ENCODE measurements at places on chromosomes 6 and 20.

- DNase-seq, result no peak
Observed at GRCh38 chr20:63361519-63362435, 628 bp upstream of the CHRNA4 start.

DNA sequence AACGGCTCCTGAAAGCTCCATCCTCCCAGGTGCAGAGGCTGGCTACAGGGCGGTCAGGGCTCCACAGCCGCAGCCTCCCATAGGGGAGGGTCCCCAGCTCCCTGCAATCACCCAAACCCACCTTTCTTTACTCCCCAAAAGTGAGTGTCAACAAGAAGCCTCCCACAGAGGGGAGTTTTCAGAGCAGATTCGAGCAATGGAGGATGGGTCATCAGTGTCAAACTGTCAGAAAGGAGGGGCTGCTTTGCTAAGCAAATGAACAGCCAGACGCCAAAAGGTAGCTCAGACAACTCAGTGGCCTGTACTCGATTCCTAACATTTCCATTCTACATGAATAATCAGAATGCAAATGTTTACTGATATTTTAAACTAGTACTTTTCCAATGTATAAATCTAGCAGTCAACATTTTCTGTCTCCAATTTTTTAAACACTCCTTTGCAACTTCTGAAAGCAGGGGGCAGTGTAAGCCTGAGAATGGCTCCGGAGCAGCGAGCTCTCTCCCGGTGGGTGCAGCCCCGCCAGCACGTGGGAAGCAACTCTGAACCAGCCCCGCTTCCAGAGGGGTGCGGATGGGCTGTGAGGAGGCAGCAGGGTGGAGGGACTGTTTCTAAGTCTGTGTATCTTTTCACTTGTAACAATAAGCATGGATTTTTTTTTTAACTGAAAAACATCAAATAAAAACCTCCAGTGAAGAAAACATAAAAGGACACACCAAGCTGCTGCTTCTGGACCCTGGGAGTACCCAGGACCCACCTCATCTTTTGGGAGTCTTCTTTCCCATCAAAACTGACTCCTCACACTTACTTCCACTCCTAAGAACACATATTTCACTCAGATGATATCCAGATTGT is 54.9 kb downstream of the TAF4 start:
- peak; percentile 80 for DNase-seq

GRCh38 chr20:22768266-22769178 is 184.2 kb upstream of the FOXA2 start:
- no peak for DNase-seq

DNA sequence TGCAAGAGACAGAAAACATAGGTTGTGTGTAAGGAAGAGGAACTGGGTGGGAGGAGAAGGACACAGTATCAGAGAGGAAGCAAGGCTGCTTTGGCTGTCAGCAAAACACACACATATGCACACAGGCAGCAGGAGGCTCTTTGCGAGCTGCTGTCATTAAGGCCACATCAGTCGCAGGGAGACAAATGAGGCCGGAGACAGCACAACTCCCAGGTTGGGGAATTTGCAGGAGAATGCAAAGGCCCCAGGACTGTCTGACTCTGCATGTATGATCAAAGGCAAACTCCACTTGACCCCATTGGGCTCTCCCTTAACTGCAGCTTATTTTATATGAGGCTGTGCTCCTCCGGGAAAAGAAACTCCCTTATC is 35.3 kb downstream of the METTL24 start:
- no peak for DNase-seq

DNA sequence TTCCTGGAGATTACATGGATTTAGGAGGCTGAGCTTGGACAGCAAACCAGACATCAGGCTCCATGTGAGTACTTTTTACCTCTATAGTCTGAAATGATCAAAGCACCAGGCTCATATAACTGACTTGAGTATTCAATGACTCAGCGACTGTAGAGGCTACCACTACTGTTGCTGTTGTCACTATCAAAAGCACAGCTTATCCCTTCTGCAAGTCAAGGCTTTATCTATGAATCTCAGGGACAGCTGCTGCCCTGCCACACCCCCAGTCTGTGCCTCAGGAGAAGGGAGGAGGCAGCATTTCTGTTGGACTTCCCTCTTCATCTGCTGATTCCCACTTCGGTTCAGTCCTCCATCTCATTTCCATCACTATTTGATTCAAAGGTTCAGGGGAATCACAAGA is 80.5 kb upstream of the CNR1 start:
- DNase-seq, result no peak

- peak; percentile 91 for DNase-seq
Observed at GRCh38 chr20:3820048-3820900, at the start of gene AP5S1. AP5S1 (plus strand) TSS chr20:3820547; CDS start chr20:3822118, 1,571 bp downstream.

GRCh38 chr20:56773749-56774148 is 144.6 kb downstream of the TFAP2C start:
- DNase-seq, result no peak

- no peak for DNase-seq
Observed at GRCh38 chr20:3729811-3730540, 2.5 kb upstream of the HSPA12B start.

- peak; percentile 84 for DNase-seq
Observed at GRCh38 chr6:31897612-31898382, at the start of gene EHMT2. EHMT2 (minus strand) TSS chr6:31897698; CDS start chr6:31897677, 21 bp downstream.

GRCh38 chr6:10418361-10418861 is 3.5 kb upstream of the TFAP2A start:
- no peak for DNase-seq

DNA sequence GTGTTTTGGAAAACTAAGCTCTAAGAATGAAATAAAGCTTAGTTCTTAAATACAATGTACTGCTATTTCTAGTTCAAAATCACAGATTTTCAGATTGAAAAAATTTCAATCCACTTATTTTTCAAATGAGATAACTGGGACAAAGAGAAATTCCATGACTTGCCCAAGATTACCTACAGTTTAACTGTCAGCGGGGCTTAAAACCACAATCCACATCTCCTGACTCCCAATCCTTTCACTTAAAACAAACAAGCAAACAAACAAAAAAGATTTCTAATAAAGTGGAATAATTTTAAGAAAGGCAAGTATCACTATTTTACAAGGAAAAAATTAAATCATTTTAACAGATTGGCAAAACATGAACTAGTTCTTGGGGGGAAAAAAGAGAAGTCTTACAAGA is 4.2 kb downstream of the PHIP start:
- DNase-seq, result no peak

GRCh38 chr6:36834576-36835341 is 4.5 kb downstream of the CPNE5 start:
- DNase-seq, result no peak

DNA sequence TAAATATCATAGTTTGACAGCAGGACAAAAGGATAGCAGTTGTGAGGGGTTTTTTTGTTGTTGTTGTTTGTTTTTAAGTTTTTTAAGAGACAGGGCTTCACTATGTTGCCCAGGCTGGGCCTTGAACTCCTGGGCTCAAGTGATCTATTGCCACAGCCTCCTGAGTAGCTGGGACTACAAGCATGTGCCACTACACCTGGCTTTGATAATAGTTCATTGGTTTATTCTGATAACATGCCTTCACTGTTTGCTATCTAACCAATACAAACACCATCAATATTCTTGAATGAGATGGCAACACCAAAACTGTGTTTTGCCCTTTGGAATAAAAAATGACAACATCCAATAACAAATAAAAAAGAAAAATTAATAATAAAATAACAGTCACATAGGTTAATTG is 41.2 kb downstream of the FAM184A start:
- DNase-seq, result no peak

DNA sequence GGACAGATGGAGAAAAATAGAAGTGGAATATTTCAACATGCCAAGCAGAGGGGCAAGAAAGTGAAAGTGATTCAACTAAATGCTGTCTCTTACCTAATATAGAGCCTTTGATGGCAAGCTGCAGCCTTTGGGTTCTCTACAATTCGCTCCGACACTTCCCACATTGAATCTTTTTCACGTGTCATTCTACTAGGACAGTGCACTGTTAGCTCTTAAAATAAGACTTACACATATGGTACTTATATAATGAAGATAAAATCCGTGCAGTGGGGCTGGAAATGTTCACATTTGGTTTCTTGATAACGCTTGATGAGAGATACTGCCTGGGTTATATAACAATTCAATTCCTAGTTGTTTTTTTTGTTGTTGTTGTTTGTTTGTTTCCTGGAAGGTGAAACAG is 502.4 kb downstream of the LMBRD1 start:
- no peak for DNase-seq

- DNase-seq, result no peak
Observed at GRCh38 chr6:111592726-111593511, 12.8 kb downstream of the TRAF3IP2 start.

DNA sequence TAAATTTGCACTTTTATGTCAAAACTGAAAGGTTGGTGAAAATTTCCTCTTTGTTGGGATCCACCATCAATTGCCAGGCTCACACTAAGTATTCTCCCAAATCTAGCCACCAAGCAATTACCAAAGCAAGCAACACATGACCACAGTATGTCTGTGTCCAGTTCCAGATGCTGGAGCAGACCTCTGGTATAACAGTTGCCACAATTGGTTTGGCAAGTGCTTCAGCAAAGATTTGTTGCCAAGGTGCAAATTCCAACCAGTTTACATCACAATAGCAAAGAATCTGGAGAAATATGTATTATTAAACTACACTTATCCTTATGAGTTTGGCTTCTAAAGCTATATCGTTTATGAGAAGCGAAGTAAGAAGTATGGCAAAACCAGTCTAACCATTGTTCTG is 6.4 kb downstream of the GTF2H5 start:
- no peak for DNase-seq

- no peak for DNase-seq
Observed at GRCh38 chr20:44403194-44404112, 48.0 kb downstream of the HNF4A start.

- no peak for DNase-seq
Observed at GRCh38 chr6:37513576-37513975, 13.9 kb upstream of the CCDC167 start.

All from RWPE1 (cell line).